ENCODE measurements at places on chromosomes 7 and 10. TPM values are rescaled to one million over a fixed set of nuclear protein-coding genes. Genes with fewer than 3 reads are reported as not detected.
A peak's percentile ranks its signal among the peaks of the same experiment; 100 is the strongest.

DNA sequence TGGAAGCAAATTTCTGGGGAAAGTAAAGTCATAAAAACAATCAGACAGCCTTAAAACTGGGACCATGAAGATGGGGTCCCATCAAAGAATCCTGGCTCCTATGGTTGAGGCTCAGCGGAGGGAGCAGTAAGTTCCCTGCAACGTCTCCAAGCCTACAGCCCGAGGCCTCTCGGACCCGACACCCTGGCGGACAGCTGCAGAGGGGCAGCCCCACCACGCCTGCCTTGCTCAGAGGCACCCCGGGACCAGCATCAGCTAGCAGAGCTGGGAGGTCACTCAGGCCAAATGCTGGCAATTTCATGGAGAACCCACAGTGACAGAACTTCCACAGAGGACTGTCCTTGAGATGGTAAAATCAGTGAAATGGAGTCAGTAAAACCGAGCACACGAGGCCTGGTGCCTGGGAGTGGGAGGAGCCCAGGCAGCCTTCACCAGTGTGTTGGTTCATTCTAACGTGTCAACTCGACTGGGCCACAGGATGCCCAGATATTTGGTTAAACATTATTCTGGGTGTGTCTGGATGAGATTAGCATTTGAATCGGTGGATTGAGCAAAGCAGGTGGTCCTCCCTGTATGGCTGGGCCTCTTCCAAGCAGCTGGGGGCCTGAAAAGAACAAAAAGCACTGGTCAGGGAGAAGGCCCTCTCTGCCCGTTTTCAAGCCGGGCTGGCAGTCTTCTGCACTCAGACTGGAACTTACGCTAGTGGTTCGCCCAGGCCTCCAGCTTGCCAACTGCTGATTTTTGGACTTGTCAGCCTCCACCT, 96.2 kb upstream of the INSIG1 start:
- DNase-seq, result peak; percentile 59
- no peaks in the 10 kb centered on the region for H3K27me3 ChIP-seq
- peaks cover 40% of the 10 kb centered on the region for H3K4me1 ChIP-seq
- H3K4me3 ChIP-seq, result no peak overlapping the region
- peak overlapping the region; percentile 13 for H3K27ac ChIP-seq

DNA sequence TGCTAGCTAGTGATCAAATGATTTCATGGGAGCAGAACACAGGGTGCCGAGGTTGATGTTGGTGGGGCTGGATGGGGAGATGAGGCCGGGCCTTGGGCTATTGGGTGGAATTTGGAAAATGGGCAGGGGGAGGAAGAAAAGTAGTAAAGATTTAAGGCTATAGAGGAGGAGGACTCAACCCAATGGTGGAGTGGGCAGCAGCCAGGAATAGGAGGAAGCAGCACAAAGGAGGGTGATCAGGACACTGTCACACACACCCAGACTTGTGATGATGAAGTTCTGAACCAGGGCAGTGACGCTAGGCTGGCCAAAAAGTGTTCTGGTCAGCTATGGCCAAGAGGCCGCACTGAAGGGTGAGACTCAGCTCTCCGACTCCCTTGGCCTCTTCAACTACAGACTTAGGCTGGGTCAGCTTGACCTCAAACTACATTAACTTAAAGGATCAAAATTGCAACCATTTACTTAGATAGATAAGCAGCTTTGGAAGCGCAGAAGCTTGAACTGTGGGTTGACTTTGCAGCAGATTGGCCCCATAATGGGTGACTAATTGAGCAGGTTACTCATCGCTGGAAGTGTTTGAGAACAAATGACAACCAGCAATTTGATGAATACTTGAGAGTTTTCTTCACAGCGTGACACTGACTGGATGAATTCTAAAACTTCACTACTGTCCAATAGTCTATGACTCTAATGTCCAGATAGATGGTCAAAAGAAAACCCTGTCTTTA, 29.4 kb upstream of the GPR26 start:
- H3K27ac ChIP-seq, result no peak overlapping the region
- no peaks in the 10 kb centered on the region for H3K4me1 ChIP-seq
- H3K4me3 ChIP-seq, result no peak overlapping the region
- no peak for DNase-seq
- no peaks in the 10 kb centered on the region for H3K36me3 ChIP-seq

DNA sequence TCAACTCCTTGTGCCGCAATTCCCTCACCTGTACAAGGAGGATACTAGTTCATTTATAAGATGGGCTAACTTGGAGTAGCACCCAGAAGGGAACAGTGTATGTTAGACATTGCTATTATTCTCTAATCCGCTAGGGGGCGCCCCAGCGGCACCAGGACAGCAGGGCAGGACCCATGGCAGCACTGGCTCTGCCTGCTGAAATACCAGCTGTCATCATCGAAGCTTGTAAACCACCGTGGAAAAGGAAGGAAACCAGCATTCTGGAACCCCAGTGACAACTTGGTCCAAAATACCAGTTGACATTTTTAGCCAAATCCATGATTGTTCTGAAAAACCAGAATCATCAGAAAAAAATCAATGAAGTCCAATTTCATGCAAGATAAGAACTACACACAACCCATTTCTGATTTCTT, 134.4 kb downstream of the ITGA8 start:
- no peaks in the 10 kb centered on the region for H3K4me1 ChIP-seq
- no peak overlapping the region for H3K27ac ChIP-seq
- no peak overlapping the region for H3K4me3 ChIP-seq
- peaks cover 6% of the 10 kb centered on the region for H3K27me3 ChIP-seq
- H3K36me3 ChIP-seq, result no peaks in the 10 kb centered on the region

GRCh38 chr10:99520040-99520846, 12.5 kb upstream of the NKX2-3 start:
- H3K36me3 ChIP-seq, result no peaks in the 10 kb centered on the region
- DNase-seq, result no peak
- H3K27ac ChIP-seq, result no peak overlapping the region
- H3K27me3 ChIP-seq, result peaks cover 37% of the 10 kb centered on the region

- no peak overlapping the region for H3K27ac ChIP-seq
- H3K4me1 ChIP-seq, result no peaks in the 10 kb centered on the region
- peaks cover 3% of the 10 kb centered on the region for H3K27me3 ChIP-seq
These were observed 7.6 kb downstream of the CALCR start for GRCh38 chr7:93566876-93567275.

DNA sequence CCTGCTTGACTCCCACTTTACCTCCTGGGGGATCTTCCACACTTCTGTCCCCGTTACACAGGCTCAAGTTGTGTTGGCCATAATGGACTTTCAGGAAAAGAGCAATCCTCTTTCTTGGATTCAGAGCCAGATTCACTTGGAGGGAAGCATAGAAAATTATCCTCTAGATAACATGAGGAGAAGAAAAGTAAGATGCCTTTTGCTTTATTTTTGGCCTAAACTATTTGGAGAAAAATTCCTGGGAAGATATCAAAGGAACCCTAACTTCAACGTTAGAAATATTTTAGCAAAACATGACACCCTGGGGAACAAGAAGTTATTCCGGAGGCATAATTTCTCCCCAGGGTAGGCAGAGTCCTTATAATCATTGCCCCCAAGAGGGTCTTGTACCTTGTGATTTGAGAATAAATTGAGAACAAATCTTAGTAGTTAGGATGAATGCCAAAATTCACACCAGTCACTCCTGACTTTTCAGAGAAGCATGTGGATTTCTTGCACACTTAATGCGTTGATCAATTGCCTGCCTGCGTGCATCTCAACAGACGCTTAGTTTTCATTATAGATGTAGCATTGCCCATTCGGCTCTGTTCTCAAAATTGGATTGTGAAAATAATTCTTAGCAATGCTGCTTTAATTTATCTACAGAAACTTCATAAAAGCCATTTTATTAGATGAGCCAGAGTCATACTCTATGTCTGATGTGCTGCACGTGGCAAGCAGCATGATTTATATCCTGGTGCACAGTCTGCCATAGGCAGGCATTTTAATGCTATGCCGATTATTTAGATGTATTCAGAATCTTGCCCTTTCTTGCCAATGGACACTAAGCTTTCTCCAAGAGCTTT, 224.4 kb downstream of the C7orf25 start:
- H3K27me3 ChIP-seq, result peaks cover 17% of the 10 kb centered on the region
- no peaks in the 10 kb centered on the region for H3K36me3 ChIP-seq
- H3K4me1 ChIP-seq, result no peaks in the 10 kb centered on the region
- H3K4me3 ChIP-seq, result no peak overlapping the region
- no peak for DNase-seq
- no peak overlapping the region for H3K27ac ChIP-seq

DNA sequence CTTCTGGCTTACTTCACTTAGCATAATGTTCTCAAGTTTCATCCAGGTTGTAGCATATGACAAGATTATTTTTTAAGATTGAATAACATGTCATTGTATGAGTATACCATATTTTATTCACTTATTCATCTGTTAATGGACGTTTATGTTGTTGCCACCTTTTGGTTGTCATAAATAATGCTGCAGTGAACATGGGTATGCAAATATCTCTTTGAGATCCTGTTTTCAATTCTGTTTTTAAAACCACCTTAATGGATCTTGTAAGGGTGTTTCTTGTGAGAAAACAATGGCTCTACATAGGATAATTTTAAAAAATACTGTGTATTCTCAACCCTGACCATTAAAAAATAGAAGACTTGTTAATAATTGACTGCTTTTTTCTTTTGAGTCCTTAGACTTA, 290.7 kb upstream of the TMEM229A start:
- H3K36me3 ChIP-seq, result no peaks in the 10 kb centered on the region
- H3K4me3 ChIP-seq, result no peak overlapping the region
- H3K27ac ChIP-seq, result no peak overlapping the region
- no peak for DNase-seq
- H3K4me1 ChIP-seq, result no peaks in the 10 kb centered on the region

- peaks cover 13% of the 10 kb centered on the region for H3K36me3 ChIP-seq
- H3K27ac ChIP-seq, result peak within 1 kb of the TSS; percentile 97
- H3K4me3 ChIP-seq, result peak within 1 kb of the TSS; percentile 92
- H3K4me1 ChIP-seq, result peaks cover 61% of the 10 kb centered on the region
These were observed at the start of gene VOPP1 for GRCh38 chr7:55572378-55573233. VOPP1 (minus strand) TSS chr7:55572502; CDS start chr7:55572324, 178 bp downstream.

- no peak for DNase-seq
- H3K4me1 ChIP-seq, result peaks cover 5% of the 10 kb centered on the region
- H3K36me3 ChIP-seq, result no peaks in the 10 kb centered on the region
- H3K27me3 ChIP-seq, result peaks cover 29% of the 10 kb centered on the region
- H3K27ac ChIP-seq, result no peak overlapping the region
These were observed 130.5 kb downstream of the KLF6 start for GRCh38 chr10:3654496-3654895.

- no peak overlapping the region for H3K27ac ChIP-seq
- no peaks in the 10 kb centered on the region for H3K36me3 ChIP-seq
- H3K27me3 ChIP-seq, result peaks cover 8% of the 10 kb centered on the region
- no peak overlapping the region for H3K4me3 ChIP-seq
- peaks cover 7% of the 10 kb centered on the region for H3K4me1 ChIP-seq
These were observed 103.0 kb downstream of the TCF7L2 start for GRCh38 chr10:113053091-113053490.

- no peak overlapping the region for H3K27ac ChIP-seq
- H3K36me3 ChIP-seq, result no peaks in the 10 kb centered on the region
- no peaks in the 10 kb centered on the region for H3K27me3 ChIP-seq
- H3K4me3 ChIP-seq, result no peak overlapping the region
These were observed 403.7 kb downstream of the GALNT17 start for GRCh38 chr7:71535616-71536015.

- DNase-seq, result no peak
- no peak overlapping the region for H3K27ac ChIP-seq
- peak overlapping the region; percentile 81 for H3K4me3 ChIP-seq
- peaks cover 6% of the 10 kb centered on the region for H3K36me3 ChIP-seq
- peaks cover 34% of the 10 kb centered on the region for H3K4me1 ChIP-seq
- H3K27me3 ChIP-seq, result no peaks in the 10 kb centered on the region
These were observed 878 bp downstream of the GLRX3 start for GRCh38 chr10:130137090-130137448.

- H3K27ac ChIP-seq, result no peak overlapping the region
- no peak for DNase-seq
- H3K36me3 ChIP-seq, result no peaks in the 10 kb centered on the region
- peaks cover 25% of the 10 kb centered on the region for H3K4me1 ChIP-seq
- no peak overlapping the region for H3K4me3 ChIP-seq
These were observed 113.6 kb downstream of the GRK5 start for GRCh38 chr10:119320981-119321380.

DNA sequence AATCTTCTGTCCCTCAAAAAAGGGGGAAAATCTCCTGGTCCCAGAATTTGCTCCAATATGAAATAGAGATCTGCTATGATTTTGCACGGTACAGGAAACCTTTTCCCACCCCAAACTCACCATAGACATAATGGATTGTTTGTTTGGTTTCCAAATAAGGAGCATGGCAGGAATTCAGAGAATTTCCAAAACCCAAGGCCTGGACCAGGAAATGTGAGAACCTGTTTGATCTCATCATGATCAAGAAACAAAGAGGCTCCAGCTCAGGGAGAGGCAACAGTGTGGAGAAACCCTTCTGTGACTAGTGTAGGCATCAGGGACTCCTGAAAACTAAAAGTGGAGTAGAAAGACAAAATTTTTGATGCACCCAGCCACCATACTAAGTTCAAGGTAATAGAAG, 1548.1 kb upstream of the LRRTM3 start:
- no peak overlapping the region for H3K27ac ChIP-seq
- H3K4me1 ChIP-seq, result no peaks in the 10 kb centered on the region
- no peak overlapping the region for H3K4me3 ChIP-seq
- H3K36me3 ChIP-seq, result no peaks in the 10 kb centered on the region
- DNase-seq, result no peak

- no peaks in the 10 kb centered on the region for H3K36me3 ChIP-seq
- no peaks in the 10 kb centered on the region for H3K27me3 ChIP-seq
- DNase-seq, result no peak
- H3K27ac ChIP-seq, result no peak overlapping the region
- peaks cover 3% of the 10 kb centered on the region for H3K4me1 ChIP-seq
These were observed 124.8 kb downstream of the PPP1R17 start for GRCh38 chr7:31811650-31812461.

- no peak overlapping the region for H3K27ac ChIP-seq
- H3K4me1 ChIP-seq, result no peaks in the 10 kb centered on the region
- no peaks in the 10 kb centered on the region for H3K27me3 ChIP-seq
- no peak for DNase-seq
- no peaks in the 10 kb centered on the region for H3K36me3 ChIP-seq
- no peak overlapping the region for H3K4me3 ChIP-seq
These were observed 42.0 kb upstream of the PTF1A start for GRCh38 chr10:23150091-23150490.

GRCh38 chr7:11458736-11459483, 373.1 kb downstream of the THSD7A start:
- H3K4me3 ChIP-seq, result no peak overlapping the region
- H3K36me3 ChIP-seq, result no peaks in the 10 kb centered on the region
- DNase-seq, result no peak
- H3K27me3 ChIP-seq, result no peaks in the 10 kb centered on the region

- no peak for DNase-seq
- H3K4me1 ChIP-seq, result no peaks in the 10 kb centered on the region
- no peak overlapping the region for H3K4me3 ChIP-seq
- H3K36me3 ChIP-seq, result no peaks in the 10 kb centered on the region
- H3K27me3 ChIP-seq, result no peaks in the 10 kb centered on the region
These were observed 272.1 kb downstream of the BMPER start for GRCh38 chr7:34177476-34177875.

- no peak overlapping the region for H3K4me3 ChIP-seq
- H3K4me1 ChIP-seq, result peaks cover 3% of the 10 kb centered on the region
- H3K27me3 ChIP-seq, result peaks cover 21% of the 10 kb centered on the region
- no peak for DNase-seq
These were observed 476.9 kb downstream of the KCNMA1 start for GRCh38 chr10:77160679-77161078.

TLL2 gene
- total RNA-seq, result 0.57 TPM

SPDYE11 gene
- not detected for total RNA-seq

AEBP1 gene
- total RNA-seq, result 1.0 TPM

GSAP gene
- 18.0 TPM for total RNA-seq

ELMO1 gene
- 36.8 TPM for total RNA-seq

NEUROG3 gene
- total RNA-seq, result not detected

ZNF485 gene
- total RNA-seq, result 4.0 TPM

LIPJ gene
- total RNA-seq, result not detected

HYAL4 gene
- not detected for total RNA-seq

METTL27 gene
- not detected for total RNA-seq

PROSER2 gene
- total RNA-seq, result 1.2 TPM

GDF10 gene
- not detected for total RNA-seq

CNNM1 gene
- total RNA-seq, result not detected

Data from natural killer cell treated with Interleukin-12 subunit alpha and Interleukin-12 subunit beta and Interleukin-15 and Interleukin-18, amount 100 ng/mL, for 72 hours (primary cell).